ENCODE measurements at places on chromosomes 6 and 20.

DNA sequence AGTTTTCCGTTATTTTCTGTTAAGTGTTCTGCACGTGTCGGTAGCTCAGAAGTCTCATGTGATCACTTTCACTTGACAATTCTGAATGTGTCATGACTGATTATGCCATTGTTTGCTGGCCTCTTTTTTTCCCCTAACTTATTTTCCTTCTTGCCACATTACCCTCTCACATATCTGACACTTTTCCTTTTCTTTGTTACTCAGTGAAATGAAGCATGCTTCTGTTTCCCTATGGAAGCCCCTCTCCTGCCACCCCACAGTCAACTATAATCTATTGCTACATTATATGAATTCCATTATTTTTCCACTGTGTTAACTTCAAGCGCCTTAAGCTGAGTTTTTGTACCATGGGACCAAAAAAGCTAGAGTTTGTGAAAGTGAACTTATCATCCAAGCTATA, 531.6 kb upstream of the HS3ST5 start:
- no peak for DNase-seq

- DNase-seq: no peak
Measured at GRCh38 chr6:162543221-162543620, 184.3 kb downstream of the PRKN start.

DNA sequence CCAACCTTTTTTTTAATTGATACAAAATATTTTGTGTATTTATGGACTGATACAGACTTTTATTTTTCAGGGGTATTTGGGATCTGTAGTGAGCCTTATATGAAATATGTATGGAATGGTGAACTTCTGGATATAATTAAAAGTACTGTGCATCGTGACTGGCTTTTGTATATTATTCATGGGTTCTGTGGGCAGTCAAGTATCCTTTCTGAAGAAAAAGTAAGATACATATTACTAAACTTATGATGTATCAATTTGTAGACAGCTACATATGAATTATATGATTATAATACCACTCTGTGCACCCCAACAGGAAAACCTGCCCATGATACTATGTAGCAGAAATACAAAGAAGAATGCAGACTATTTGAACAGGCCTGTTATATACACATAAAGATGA, 47.2 kb downstream of the FIG4 start:
- DNase-seq: no peak

DNA sequence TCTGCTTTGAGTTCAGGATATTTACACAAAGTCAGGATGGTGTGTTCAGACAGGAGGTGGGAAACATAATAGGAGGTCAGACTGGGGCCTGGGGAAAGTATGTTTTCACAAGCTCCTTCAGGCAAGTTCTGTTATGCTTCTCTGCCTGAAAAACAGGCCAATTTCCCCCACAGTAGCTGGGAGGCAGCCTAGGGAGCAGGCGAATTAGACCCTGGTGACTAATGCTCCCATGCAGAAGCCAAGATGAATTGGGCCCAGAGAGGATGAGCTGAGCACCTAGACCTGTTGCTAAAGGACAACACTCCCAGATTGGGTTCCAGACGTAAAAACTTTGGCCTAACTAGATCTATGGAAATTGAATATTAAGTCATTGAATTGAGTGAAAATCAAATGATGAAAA, 142.2 kb upstream of the MAP3K7 start:
- DNase-seq: no peak

- no peak for DNase-seq
Measured at GRCh38 chr20:52340036-52340634, 148.6 kb upstream of the ZFP64 start.

GRCh38 chr6:34235307-34236130, 1.2 kb upstream of the HMGA1 start:
- no peak for DNase-seq

DNA sequence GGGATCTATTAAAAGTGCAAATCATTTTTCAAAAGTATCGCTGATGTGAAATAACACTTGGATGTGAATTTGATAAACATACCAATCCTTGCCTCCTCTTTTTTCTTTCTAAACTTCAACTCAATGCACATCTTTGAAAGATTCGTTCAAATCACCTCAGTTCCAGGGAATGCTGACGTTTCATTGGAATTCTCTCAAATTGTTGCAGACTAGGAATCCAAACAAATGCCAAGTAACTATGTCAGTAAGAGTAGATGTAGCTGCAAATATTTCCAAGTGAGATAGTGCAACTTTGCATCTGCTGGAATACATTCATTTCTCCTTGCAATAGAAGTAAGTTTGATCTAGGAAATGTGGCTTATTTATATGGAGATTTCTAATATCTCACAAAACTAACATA, 220.7 kb downstream of the FUT9 start:
- DNase-seq: no peak

- no peak for DNase-seq
Measured at GRCh38 chr6:34095136-34095505, 50.8 kb downstream of the GRM4 start.

- no peak for DNase-seq
Measured at GRCh38 chr6:43144879-43145278, 26.2 kb upstream of the SRF start.

DNA sequence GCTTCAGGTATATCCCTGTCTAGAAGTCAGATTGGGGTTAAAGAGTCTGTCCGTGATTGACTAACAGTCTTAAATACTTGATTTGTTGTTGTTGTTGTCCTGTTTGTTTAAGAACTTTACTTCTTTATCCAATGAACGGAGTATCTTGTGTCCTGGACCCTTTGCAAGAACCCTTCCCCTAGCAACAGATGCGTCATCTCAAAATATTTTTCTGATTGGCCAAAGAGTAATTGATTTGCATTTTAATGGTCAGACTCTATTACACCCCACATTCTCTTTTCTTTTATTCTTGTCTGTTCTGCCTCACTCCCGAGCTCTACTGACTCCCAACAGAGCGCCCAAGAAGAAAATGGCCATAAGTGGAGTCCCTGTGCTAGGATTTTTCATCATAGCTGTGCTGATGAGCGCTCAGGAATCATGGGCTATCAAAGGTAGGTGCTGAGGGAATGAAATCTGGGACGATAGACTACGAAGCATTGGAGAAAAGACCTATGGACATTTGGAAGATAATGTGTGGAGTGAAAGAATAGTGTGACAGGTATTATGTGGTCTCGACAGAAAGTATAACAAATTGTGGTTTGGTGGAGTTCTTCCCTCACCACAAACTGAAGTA, at the start of gene HLA-DRA:
TSS of gene HLA-DRA (plus strand) at position 286 of the 613 bp plus-strand sequence. CDS start at position 350, 64 bp downstream.
- peak; percentile 46 for DNase-seq

DNA sequence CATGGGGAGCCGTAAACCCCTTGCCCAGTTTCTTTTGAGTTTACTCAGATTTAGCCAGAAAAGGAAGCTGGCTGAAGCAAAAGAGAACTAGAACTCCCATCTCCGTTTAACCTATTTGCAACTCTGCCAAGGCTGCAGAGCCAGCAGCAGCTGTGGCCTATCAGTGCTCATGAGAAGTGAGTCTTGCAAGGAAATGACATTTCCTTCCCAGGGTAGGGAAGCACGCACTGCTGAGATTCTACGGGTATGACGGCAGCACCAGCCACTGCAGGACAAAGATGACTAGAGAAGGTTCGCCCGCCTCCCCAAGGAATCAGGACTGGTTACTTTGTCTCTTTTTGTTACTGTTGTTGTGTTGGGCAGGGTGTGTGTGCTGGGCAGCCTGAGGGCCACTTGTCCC, 47.6 kb downstream of the PPP1R3G start:
- no peak for DNase-seq

DNA sequence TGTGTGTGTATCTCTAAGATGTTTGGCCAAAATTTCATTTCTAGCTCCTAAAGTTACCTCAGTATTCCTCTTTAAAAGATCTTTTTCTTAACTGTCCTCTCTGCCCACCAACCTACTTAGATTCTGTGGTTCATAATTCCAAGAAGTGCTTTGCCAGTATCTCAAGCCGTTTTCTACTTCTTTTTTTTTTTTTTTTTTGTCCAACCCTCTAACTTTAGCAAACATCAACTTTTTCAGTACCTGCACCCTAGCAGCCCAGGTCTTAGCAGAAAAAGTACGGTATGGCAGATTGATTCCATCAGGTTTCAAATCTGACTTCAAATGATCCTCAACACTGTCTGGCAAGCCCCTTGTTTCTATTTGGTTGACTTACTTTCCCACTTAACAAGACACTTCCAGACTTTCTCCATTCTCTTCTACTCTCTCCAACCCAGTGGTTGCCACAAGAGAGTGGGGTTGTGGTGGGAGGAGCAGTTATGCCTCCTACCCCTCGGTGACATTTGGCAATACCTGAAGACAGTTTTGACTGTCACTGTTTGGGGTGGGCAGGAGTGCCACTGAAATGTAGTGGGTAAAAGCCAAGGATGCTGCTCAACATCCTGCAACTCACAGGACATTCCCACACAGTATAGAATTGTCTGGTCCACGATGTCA, 10.8 kb upstream of the MAN1A1 start:
- no peak for DNase-seq

GRCh38 chr6:29872791-29873190, 45.2 kb downstream of the HLA-G start:
- no peak for DNase-seq

DNA sequence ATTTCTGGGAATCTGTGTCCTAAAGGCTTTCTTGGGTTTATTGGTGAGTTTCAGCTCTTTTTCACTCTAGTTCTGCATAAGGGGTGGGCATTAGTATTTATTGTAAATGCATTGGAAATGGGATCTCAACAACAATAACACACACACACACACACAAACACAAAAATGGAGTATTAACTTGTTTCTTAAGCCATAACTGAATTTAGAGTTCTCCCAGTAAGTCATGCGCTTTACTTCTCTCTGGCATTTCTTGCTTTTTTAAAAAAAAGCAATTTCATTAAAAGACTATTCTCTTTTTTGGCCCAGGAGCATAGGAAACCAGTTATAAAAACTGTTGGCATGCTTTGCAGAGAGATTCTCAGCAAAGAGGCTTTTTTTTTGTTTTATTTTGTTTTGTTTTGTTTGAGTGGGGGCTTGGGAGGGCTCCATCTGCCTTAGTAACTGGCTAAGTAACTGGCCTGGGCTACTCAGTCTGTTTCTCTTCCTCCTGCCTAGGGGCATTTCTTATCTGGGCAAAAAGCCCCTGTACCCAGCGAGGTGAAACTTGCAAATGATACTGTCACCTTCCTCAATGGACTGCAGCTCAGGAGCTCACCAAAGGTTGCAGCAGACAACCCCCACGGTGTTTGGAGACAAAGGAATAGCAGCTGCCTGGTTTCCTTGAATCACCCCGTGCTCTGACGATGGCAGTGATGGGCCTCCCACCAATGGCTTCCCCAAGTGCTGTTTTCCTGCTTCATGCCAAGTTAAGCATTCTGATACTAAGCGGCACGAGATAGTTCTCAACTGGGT, 128.5 kb downstream of the BCAS1 start:
- DNase-seq: no peak

DNA sequence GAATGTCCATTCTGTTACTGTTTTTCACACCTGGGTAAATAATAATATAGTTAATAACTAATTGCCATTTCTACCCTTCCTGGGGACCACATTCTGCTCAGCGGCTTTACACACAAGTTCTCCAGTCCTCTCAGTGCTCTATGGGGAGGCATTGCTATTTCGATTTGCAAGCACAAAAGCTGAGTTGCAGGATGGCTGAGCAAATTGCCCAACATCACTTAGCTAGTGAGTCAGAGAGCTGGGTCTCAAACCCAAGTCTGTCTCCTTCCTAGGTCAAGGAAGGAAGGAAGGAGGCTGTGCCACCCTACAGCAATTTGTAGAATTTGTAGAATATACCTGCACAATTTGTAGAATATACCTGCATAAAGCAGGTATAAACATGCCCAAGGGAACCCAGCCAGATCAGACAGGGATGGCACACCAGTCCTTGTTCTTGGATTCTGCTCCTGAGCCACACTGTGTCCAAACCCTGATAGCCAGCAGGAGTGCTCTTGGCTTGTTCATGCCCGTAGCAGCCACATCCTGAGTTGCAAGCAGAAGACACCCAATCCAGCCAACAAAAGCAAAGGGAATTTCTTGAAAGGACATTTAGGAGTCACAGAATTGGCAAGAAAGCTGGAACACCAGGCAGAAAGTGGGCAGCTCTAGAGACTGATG, 56.9 kb downstream of the LY86 start:
- DNase-seq: no peak

GRCh38 chr20:24684421-24684871, 215.0 kb downstream of the SYNDIG1 start:
- DNase-seq: no peak

- DNase-seq: no peak
Measured at GRCh38 chr20:17538517-17539170, 7.5 kb upstream of the BFSP1 start.

DNA sequence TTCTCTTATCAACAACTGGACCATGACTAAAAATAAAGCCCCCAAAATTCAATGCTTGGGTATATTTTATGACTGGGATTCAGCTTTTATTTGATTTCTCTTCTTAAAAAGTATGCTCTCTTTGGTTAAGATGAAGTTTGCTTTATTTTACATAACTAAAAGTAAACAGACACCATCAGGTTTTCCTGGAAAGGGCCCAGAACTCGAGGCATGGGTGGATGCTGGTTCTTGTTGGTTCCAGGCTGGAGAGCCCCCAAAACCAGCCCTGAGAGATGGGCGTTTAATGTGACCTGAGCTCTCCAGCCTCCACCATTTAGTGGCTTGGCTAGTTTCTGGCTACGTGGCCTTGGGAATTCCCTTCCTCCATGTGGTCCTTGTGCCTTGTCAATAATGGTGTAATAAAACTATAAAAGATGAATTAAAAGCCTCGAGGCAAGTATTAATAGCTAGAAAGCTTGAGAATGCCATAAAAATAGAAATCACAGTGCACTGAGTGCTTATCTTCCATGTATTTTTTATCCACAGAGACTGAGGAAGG, 34.1 kb downstream of the BANF2 start:
- DNase-seq: no peak

- no peak for DNase-seq
Measured at GRCh38 chr20:63636752-63637628, 10.1 kb upstream of the GMEB2 start.

- peak; percentile 77 for DNase-seq
Measured at GRCh38 chr6:36094753-36095496, 35.4 kb upstream of the MAPK13 start.

GRCh38 chr20:51456511-51457509, 85.7 kb downstream of the NFATC2 start:
- no peak for DNase-seq

DNA sequence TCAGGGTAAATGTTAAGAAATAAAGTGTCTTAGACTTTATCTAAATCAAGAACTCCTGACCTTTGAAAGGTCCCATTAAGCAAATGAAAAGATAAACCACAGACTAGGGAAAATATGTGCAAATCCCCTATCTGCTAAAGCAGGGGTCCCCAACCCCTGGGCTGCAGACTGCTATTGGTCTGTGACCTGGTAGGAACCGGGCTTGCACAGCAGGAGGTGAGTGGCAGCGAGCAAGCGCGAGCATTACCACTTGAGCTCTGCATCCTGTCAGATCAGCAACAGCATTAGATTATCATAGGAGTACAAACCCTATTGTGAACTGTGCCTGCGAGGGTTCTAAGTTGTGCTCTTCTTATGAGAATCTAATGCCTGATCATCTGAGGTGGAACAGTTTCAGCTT, 42.4 kb downstream of the LCA5 start:
- DNase-seq: no peak

Measured in activated CD4-positive, alpha-beta T cell treated with anti-CD3 and anti-CD28 coated beads for 24 hours (primary cell).